T47D (cell line): ENCODE measurements at places on chromosomes 12 and 14.
A peak's percentile ranks its signal among the peaks of the same experiment; 100 is the strongest.

DNA sequence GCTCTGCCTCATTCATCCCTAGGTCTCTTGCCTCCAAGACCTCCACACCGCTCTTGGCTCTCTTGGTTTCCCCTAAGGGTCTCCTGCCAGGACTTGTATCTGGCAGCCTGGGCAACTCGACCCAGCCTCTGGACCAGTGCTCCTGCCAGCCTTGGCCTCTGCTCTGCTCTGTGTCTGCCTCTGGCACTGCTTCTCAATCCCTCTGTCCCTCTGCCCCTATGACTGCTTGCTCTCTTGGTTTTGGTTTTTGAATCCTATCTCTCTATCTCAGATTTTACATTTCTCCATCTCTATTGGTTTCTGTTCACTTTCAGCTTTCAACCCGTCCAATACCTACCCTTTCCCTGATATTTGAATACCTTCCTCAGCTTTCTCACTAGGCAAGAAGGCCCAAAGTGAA lies 6.3 kb downstream of the ITGA5 start:
- no peak for DNase-seq

GRCh38 chr12:6774499-6775062 lies 2.3 kb downstream of the LAG3 start:
- no peak for DNase-seq

GRCh38 chr14:36022765-36023410 lies 153.6 kb downstream of the PTCSC3 start:
- DNase-seq: no peak

DNA sequence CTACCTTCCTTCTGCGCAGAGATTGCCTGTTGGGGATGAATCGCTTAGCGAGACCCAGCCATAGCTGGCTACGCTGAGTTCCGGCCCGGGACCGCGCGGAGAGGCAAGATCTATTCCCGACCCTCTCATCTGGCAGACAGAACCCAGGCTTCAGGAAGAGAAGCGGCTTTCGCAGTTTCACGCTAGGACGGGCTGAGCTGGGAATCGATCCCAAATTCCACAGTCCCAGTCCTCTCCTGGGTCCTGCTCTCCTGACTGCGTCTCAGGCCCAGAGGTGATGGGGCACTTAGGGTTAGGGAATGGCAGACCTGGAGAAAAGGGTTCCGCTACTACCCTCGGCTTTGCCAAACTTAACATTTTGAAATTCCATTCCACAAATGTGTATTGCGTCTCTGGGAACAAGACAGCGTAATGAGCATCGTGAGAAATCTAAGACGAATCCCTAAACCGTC lies 2.8 kb downstream of the PTPN21 start:
- no peak for DNase-seq

DNA sequence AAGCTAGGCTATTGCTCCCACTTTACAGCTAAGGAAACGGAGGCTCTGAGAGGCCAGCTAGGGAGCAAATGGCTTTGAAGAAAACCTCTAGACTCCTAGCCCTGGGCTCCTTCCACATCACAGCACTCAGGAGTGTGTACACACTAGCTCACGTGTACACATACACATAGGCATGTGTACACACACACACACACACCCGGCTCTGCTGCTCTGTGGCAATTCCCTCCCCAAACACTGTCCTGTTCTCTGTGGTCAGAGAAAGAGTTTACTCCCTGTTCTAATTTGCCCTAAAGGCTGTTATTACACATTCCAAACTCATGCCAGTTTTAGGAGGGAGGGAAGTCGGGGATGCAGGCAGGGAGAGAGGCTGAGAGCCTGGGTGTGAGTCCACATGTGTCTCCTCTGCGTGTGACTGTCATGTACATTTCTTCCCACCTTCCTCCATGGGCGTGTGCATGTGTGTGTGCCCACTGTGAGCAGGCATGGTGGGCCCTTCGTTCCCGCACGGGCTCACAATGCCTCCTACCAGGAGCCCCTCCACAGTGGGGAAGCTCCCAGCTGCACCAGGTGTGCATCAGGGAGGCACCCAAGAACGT lies 14.2 kb downstream of the TRPV4 start:
- peak; percentile 90 for DNase-seq

GRCh38 chr14:34329301-34329700 lies 132.7 kb downstream of the SPTSSA start:
- DNase-seq: no peak

DNA sequence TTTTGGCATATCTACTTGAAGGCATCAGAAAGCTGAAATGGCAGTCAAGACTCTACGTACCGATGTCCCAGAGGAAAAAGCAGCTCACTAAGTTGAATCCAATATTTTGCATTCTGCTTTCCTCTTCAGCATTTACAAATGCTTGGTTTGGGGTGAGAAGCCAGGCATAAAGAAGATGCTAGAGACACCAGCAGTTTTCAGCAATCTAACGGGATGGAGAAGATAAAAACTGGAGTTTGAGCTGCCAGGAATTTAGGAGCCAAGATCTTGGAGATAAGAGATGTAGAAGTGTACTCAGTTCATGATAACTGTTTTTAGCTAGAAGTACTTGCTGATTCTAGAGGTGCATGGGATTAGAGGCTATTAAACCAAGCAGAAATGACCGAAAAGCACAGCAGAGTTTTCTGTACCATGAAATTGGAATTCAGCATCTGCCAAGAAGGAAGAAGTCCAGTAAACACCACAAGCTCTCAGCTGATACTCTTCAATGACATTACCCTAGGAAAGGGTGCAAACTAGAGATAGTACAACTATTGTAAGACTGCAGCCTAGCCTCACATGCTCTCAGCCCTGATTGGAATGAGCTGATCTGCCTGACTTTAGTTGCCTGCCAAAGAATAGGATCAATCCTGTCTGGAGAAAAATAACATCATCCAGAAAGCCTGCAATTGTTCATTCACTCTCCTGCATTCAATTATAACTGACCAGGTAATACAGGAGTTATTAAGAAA lies 7.4 kb upstream of the ALDH1L2 start:
- peak; percentile 17 for DNase-seq

- DNase-seq: no peak
Measured at GRCh38 chr12:70741256-70741655, 104.0 kb upstream of the PTPRB start.

GRCh38 chr12:117111821-117112595 lies 12.8 kb upstream of the TESC start:
- no peak for DNase-seq
